Cerebellar nuclear complex (tissue), 1 donor: ENCODE measurements at places on chromosomes 7 and 10.

- no peak for DNase-seq
Observed at GRCh38 chr10:11164803-11165590, 147.3 kb downstream of the CELF2 start.

GRCh38 chr7:128919241-128919640 lies 8.7 kb upstream of the KCP start:
- no peak for DNase-seq

DNA sequence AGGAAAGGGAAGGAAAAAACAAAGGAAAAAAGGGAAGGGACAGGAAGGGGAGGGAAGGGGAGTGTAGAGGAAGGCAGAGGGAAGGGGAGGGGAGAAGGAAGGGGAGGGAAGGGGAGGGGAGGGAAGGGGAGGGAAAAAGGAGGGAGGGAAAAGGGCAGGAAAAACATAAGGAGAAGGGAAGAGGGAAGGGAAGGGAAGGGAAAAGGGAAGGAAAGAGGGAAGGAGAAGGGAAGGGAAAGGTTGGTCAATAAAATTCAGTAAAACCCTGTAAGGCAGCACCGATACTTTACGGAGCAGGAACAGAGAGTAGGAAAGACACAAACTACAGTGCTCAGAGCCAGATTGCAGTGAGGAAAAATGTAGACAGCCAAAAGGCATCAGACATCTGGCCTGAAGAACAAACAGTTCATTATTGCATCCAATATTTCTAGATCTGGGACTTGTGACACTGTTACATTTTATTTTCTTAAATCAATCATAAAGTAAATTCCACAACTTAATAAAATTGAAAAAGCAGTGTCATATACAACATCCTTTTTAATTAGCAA lies 322.0 kb downstream of the CRPPA start:
- DNase-seq = no peak

GRCh38 chr7:47042669-47043068 lies 539.2 kb downstream of the TNS3 start:
- no peak for DNase-seq

GRCh38 chr10:49257626-49258349 lies 41.2 kb upstream of the C10orf71 start:
- no peak for DNase-seq

GRCh38 chr10:114911052-114911711 lies 26.8 kb upstream of the TRUB1 start:
- DNase-seq = no peak

DNA sequence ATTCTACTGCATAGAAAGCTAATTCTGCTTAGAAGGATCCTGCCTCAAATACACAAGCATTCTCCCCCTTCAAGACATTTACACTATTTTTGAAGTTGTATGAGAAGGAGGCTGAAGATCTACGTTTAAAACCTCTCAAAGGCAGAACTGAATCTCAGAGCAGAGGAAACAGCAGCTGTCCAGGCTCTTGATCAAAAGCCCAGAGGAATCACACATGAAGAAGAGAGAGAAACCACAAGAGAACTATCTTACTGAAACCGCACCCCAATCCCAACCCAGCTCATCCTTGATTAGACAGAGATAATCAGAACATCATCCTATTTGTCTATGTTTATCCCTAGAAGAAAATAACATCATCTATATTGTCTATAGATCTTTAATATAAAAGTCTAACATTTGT lies 2.2 kb upstream of the DNAJC1 start:
- DNase-seq = no peak

DNA sequence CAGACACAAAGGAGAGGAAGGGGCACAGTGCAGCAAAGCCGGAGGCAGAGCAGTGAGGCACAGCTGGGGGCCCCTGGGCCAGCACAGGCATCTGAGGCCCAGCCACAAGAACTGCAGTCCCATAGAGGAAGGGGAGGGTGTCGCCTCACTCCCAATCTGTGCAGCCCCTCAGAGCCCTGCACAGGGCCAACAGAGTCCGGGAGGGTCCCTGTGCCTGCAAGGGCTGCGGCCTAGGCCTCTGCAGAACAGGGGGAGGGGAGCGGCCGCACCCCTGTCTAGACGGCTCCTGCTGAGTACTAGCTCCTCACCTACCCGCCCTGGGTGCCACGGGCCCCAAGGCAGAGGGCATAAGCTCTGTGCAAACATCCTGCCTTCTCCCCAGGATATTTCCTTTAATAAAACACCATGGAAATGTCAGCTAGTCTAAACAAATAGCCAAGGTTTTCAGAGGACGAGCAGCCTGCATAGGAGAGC lies 32.4 kb upstream of the RET start:
- no peak for DNase-seq

GRCh38 chr10:97025613-97026242 lies 160.0 kb downstream of the SLIT1 start:
- DNase-seq = no peak

DNA sequence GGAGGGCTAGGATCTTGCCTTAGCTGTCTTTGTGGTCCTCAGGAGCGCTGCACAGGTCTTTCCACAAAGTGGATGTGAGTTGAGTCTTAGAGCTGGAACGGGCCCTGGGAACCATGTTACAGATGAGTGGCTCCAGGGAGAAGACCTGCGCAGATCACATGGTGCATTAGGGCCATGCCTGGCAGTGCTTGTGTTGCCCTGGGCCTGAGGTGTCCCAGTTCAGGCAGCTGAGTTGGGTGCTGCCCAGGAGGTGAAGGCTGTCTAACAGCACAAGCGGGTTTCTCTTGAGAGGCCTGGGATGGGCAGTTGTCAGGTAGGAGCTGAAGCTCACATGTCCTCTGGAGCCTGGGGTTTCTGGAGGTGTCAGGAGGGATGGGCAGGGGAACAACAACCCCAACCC lies 33.7 kb upstream of the ANKRD2 start:
- no peak for DNase-seq

DNA sequence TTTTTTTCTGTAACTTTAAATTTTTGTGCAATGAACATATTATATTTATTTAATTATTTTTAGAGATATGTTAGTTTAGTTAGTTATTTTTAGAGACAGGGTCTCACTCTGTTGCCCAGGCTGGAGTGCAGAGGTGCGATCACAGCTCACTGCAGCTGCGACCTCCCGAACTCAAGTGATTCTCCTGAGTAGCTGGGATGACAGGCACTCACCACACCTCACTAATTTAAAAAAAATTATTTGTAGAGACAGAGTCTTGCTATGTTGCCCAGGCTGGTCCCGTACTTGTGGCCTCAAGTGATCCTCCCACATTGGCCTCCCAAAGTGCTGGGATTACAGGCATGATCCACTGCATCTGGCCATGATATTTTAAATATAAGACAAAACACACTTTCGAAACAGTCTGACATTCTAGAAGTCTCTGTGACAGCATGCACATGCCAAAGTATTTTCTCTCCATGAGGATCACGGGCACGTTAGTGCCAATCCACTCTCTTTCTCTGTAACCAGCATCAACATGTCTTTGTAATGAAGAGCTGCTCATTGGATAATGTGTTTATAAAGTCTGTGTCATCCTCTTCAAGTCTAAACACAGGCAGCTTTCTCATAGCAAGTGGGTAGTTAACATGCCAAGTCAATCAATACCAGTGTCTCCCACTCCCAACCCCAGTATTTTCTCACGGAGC lies 137.4 kb downstream of the GLI3 start:
- no peak for DNase-seq

DNA sequence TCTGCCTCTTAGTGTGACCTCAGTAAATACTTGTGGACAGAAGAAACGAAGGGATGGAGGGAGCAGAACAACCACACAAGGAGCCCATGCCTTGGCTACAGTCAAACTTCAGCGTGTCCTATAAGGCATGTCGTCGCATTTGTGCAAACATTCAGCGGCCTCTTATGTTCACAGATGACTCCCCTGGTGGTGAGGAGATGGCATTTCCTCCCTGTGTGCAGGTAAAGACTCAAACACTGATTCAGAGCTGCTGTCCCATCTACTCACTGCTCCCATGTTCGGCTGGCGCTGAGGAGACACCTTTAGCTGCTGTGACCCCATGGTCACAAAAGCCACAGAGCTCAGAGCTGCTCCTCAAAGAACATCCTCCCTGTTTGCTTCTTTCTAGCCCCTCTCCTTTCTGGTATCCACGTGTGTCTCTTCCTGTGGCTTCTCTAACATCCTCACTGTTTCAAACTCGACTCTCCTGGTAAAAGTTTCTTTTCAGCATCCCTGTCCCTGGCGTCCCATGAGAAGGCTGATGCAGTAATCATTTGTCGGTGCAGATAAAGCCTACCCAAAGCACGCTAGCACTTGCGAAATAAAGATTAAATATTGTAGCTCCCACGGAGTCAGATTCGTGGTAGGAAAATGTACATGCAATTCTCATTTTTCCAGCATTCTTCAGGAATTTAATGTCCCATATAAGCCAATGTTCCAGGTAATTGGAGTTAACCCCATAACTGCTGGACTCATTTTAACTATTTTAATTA lies 124.9 kb upstream of the NEBL start:
- DNase-seq = no peak

DNA sequence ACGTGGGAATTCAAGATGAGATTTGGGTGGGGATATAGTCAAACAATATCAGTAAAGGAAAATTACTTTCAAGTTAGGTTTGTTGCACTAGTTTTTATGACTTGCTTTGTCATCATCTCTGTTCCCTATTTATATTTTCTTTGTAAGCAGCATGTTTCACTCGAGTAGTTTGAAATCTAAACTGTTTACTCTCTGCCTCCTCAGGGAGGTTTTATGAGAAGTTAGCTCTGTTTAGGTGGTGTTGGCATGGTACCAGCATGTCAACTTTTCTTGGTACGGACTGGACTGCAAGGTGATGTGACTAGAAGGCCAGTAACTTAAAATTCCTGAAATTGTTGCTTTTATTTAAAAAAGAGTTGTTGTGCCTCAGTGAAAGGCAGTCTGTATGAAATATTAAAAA lies 59.2 kb upstream of the MTPN start:
- DNase-seq = no peak

- DNase-seq = no peak
Observed at GRCh38 chr7:38373155-38373554, 99.7 kb upstream of the TARP start.

DNA sequence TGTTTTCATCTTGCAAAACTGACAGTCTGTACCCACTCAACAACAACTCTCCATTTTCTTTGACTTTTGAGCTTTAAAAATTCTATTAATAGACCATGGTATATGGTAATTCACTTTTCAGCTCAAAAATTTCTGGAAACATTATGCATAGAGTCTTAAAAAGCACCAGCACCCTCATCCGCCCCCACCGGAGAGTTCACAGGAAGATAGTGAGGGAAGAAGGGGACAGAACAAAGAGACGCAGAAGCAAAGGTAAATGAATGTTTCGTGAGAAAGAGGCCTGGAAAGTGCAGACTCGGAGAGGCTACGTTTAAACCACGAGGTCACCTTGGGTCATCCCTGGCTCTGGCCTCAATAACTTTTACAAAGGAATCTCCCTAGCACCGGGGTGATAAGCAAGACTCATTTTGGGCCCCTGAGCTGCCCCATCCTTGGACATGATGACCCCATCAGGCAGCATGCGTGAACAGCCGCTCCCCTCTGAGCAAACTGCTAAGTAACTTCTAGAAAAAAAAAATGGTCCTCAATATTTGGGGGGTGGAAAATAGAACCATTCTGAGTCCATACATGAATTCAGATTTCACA lies 96.3 kb downstream of the CPXM2 start:
- no peak for DNase-seq

- no peak for DNase-seq
Observed at GRCh38 chr10:77912576-77912975, 14.0 kb downstream of the DLG5 start.

DNA sequence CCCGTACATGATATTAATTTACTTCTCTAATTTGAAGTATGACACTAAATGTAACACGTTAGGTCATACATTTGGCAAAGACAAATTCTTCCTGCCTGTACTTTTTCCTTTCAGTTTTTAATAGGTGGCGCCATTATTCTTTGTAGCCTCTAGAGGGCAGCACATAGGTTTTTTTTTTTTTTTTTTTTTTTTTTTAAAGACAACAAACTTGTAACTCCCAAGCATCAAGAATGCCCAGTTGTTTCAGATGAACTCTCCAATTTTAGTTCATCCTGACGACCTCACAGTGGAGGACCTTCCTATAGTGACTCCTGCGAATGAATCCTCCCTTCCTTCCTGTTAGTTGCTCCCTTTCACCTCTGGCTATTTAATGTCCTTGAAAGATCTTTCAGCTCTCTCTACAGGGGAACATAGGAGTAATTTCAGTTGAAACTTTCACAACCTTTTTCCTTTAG lies 139.3 kb upstream of the HDAC9 start:
- peak; percentile 7 for DNase-seq

DNA sequence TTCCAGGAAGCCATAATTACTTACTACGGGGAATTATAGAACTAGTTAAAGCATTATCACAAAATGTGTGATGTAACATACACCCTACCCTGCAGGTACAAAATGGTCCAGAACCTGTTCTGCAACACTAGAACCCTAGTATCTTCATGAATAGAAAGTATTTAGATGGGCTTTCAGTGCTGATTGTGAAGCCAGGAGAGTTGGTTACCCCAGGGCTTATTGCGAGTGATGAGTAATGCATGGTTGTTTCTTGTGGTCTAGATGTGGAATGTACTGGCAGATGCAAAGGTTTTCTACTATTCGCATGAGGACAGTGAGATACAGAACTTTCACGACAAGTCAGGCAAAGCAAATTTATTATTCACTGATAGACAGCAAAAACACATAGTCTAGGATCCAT lies 33.6 kb upstream of the AGR3 start:
- DNase-seq = no peak
